ENCODE measurements at places on chromosomes 16 and 17. TPM values are rescaled to one million over a fixed set of nuclear protein-coding genes. Genes with fewer than 3 reads are reported as not detected.

CRHR1 gene
- 0.86 TPM for total RNA-seq

OR1F1 gene
- total RNA-seq, result not detected

KRT26 gene
- total RNA-seq, result not detected

SMIM5 gene
- total RNA-seq, result 0.11 TPM

- H3K27ac ChIP-seq, result peak within 1 kb of the TSS; percentile 88
- no peaks in the 10 kb centered on the region for H3K4me1 ChIP-seq
- H3K27me3 ChIP-seq, result no peaks in the 10 kb centered on the region
- DNase-seq, result peak; percentile 93
- peak within 1 kb of the TSS; percentile 62 for H3K4me3 ChIP-seq
- no peaks in the 10 kb centered on the region for H3K36me3 ChIP-seq
These were observed at the start of gene ATF7IP2 for GRCh38 chr16:10385725-10386516. Gene ATF7IP2 (plus strand): TSS chr16:10386061. CDS start chr16:10430621, 44,560 bp downstream.

DNA sequence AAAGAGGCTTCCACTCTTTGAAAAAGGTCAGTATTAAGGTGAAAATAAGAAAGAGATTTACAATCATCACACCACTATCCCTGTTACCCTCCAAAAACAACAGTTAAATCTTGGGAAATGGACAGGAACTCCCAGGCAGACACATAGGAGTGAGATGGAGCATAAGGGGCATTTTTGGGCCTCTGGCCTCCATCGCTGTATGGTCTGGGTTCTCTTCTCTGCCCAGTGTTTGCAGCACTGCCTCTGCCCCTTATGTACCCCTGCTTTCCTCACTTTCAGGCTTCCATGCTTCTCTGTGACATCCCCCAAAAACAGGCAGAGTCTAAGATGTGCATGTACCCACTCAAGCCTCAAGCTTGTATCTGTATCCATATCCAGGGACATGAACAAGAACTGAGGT is 630 bp upstream of the HOXB2 start:
- peak overlapping the region; percentile 98 for H3K27ac ChIP-seq
- peak overlapping the region; percentile 90 for H3K4me3 ChIP-seq
- H3K4me1 ChIP-seq, result peaks cover 53% of the 10 kb centered on the region
- DNase-seq, result no peak
- peaks cover 7% of the 10 kb centered on the region for H3K36me3 ChIP-seq

DNA sequence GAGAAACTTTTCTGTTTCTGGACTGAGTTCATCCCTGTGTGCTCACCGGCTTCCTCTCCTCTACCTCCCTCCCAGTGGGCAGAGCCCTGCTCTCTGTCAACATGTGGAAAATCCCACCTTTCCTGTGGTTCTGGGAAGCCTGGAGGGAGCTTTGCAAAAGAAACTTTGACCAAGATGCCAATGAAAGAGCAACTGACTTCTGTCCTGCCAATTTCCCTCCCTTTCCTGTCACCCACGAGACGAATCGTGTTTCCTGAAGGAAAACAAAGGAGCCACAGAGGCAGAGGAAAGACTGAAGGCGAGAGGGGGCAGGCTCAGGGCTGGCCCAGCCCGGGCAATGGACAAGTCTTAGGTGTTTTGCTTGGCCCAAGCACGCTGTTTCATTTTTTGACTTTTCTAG is 82.8 kb downstream of the PLCG2 start:
- no peaks in the 10 kb centered on the region for H3K27me3 ChIP-seq
- no peaks in the 10 kb centered on the region for H3K4me1 ChIP-seq
- H3K4me3 ChIP-seq, result no peak overlapping the region

DNA sequence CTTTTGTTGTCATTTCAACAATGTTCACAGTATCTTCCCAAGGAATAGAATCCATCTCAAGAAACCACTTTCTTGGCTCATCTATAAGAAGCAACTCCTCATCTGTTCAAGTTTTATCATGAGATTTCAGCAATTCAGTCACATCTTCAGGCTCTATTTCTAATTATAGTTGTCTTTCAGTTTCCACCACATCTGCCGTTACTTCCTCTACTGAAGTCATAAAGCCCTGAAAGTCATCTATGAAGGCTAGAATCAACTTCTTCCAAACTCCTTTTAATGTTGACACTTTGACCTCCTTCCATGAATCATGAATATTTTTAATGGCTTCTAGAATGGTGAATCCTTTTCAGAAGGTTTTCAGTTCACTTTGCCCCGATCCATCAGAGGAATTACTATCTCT is 102.1 kb downstream of the CDH13 start:
- DNase-seq, result no peak
- no peaks in the 10 kb centered on the region for H3K36me3 ChIP-seq
- H3K4me3 ChIP-seq, result no peak overlapping the region
- H3K27ac ChIP-seq, result no peak overlapping the region

DNA sequence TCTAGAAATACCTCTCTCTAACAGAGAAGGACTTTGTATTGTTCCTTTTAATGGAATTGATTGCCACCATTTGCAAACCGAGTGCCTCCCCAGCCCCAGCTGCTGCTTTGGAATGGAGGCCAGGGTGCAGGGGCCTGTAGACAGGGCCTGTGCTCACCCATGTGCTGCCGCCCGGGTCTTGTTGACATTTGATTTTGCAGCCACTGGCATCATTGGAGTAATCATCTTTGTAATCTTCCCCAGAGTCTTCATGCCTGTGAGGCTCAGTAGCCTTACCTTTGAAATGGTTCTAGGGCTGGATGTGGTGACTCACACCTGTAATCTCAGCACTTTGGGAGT is 119.8 kb downstream of the CLEC16A start:
- H3K27me3 ChIP-seq, result no peaks in the 10 kb centered on the region
- no peak overlapping the region for H3K27ac ChIP-seq
- no peak for DNase-seq
- H3K36me3 ChIP-seq, result no peaks in the 10 kb centered on the region
- no peak overlapping the region for H3K4me3 ChIP-seq
- H3K4me1 ChIP-seq, result peaks cover 17% of the 10 kb centered on the region

- H3K36me3 ChIP-seq, result no peaks in the 10 kb centered on the region
- peaks cover 3% of the 10 kb centered on the region for H3K4me1 ChIP-seq
- H3K27me3 ChIP-seq, result no peaks in the 10 kb centered on the region
- no peak for DNase-seq
These were observed 33.4 kb upstream of the IL34 start for GRCh38 chr16:70612931-70613330.

GRCh38 chr16:87995644-87996043 is 44.4 kb downstream of the BANP start:
- DNase-seq, result no peak
- no peaks in the 10 kb centered on the region for H3K27me3 ChIP-seq
- H3K36me3 ChIP-seq, result no peaks in the 10 kb centered on the region
- no peaks in the 10 kb centered on the region for H3K4me1 ChIP-seq
- H3K4me3 ChIP-seq, result no peak overlapping the region

DNA sequence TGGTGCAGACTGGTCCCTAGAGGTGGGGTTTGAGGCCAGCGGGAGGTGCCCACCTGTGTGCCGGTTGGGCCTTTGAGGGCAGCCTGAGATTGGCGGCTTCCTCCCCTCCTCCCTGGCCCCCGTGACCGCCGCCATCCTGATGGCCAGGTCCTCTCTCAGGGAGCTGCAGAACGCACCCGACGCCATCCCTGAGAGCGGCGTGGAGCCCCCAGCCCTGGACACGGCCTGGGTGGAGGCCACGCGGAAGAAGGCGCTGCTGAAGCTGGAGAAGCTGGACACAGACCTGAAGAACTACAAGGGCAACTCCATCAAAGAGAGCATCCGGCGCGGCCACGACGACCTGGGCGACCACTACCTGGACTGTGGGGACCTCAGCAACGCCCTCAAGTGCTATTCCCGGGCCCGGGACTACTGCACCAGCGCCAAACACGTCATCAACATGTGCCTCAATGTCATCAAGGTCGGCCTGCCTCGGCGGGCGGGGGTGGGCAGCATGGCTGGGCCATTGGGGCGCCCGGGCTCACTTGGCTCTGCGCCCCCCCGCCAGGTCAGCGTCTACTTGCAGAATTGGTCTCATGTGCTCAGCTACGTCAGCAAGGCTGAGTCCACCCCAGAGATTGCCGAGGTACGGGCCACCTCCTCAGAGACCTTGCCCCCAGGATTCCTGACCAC is 2.8 kb downstream of the GPS1 start:
- DNase-seq, result no peak
- H3K27ac ChIP-seq, result no peak overlapping the region
- no peaks in the 10 kb centered on the region for H3K27me3 ChIP-seq
- H3K4me3 ChIP-seq, result no peak overlapping the region

GRCh38 chr16:67284699-67285646 is 5.6 kb downstream of the PLEKHG4 start:
- no peaks in the 10 kb centered on the region for H3K36me3 ChIP-seq
- no peaks in the 10 kb centered on the region for H3K27me3 ChIP-seq
- peak; percentile 39 for DNase-seq
- H3K4me3 ChIP-seq, result no peak overlapping the region

- H3K27me3 ChIP-seq, result no peaks in the 10 kb centered on the region
- peak overlapping the region; percentile 3 for H3K27ac ChIP-seq
- peak overlapping the region; percentile 59 for H3K4me3 ChIP-seq
- no peaks in the 10 kb centered on the region for H3K4me1 ChIP-seq
- H3K36me3 ChIP-seq, result no peaks in the 10 kb centered on the region
- DNase-seq, result peak; percentile 25
These were observed 999 bp upstream of the FLYWCH2 start for GRCh38 chr16:2881783-2882649.

DNA sequence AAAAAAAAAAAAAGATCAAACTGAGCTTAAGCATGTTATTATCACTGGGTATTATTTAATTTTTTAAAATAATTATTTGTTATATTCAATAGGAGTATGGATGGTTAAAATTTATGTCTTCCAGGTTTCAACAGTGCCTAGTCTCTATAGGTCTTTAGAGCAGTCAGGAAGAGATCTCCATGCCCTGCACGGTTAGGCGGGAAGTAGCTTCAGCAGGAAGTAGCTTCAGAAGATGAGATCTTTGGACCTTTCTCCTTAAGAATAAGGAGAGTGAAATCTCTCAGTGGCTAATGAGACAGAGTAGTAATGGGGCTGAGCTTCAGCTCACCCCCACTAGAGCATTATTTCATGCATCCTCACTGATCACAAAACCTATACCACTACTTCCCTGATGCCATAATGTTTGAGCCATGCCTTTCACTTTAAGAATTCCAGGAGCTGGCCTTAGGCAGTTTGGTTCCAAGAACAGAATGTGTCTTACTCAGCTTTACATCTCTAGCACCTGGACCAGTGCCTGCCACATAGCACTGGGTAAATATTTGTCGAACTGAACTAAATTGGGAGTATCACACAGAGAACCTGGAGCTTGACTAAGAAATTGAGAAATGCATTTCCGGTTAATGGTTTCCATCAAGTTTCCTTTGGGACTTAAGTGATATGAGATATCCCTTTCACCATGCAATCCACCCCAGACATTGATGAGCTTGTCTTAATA is 43.5 kb downstream of the SCPEP1 start:
- no peak overlapping the region for H3K4me3 ChIP-seq
- H3K4me1 ChIP-seq, result peaks cover 6% of the 10 kb centered on the region
- H3K27me3 ChIP-seq, result no peaks in the 10 kb centered on the region

DNA sequence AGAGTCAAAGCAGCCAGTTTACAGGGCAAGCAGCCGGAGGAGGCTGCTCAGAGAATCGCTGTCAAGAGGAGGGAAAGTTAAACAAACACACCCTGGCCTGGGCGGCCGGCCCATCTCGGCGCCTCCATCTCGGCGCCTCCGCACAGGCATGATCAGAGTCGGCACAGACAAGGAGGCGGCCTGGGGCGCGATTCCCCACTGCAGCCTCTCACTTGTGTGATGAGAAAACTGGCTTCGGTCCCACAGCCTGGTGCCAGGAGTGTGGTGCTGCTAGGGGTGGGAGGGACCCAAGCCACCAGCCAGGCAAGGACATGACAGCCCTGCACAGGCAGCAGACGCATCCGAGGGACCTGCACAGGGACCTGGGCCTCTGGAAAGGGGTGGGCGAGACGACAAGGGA is 17.7 kb downstream of the SLC38A10 start:
- peaks cover 12% of the 10 kb centered on the region for H3K36me3 ChIP-seq
- H3K27me3 ChIP-seq, result no peaks in the 10 kb centered on the region
- no peak overlapping the region for H3K4me3 ChIP-seq
- no peak for DNase-seq
- no peaks in the 10 kb centered on the region for H3K4me1 ChIP-seq

DNA sequence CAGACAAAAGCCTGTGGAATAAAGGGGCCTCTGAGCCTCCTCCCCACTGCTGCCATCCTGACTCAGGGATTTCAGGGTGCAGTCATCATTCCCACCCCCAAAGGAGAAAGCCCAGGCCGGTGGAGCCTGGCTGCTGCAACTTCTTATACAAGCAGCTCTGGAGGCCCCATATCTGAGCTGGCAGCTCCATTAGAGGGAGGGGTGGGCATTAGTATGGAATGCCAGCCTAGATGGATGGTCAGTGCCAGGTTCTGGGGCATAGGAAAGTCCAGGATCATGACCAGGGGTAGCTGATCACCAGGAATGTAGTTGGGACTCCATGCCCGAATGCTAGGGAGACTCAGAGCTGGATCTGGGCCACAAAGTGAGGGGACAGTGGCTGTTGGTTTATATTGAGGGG is 581.0 kb downstream of the KCNJ18 start:
- no peak overlapping the region for H3K4me3 ChIP-seq
- no peaks in the 10 kb centered on the region for H3K27me3 ChIP-seq
- H3K36me3 ChIP-seq, result no peaks in the 10 kb centered on the region
- no peaks in the 10 kb centered on the region for H3K4me1 ChIP-seq
- DNase-seq, result no peak
- H3K27ac ChIP-seq, result no peak overlapping the region

DNA sequence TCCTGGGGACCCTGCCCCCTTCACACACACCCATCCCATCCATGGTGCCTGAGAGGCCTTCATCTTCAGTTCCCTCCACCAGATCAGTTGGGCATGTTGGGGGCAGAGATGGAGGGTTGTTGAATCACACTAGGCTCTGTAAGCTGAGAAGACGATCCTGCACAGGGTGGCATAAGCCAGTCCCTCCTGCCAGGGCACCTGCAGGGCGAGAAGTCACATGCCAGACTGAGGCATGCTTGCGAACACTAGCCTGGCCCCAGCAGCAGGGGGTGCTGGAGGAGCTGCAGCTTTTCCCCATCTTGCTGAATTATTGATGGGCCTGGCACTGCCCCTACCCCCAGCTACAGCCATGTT is 6.1 kb upstream of the TBX2 start:
- no peak overlapping the region for H3K4me3 ChIP-seq
- no peak for DNase-seq
- peaks cover 3% of the 10 kb centered on the region for H3K27me3 ChIP-seq
